ENCODE measurements at places on chromosomes 2 and 18.
A peak's percentile ranks its signal among the peaks of the same experiment; 100 is the strongest.

DNA sequence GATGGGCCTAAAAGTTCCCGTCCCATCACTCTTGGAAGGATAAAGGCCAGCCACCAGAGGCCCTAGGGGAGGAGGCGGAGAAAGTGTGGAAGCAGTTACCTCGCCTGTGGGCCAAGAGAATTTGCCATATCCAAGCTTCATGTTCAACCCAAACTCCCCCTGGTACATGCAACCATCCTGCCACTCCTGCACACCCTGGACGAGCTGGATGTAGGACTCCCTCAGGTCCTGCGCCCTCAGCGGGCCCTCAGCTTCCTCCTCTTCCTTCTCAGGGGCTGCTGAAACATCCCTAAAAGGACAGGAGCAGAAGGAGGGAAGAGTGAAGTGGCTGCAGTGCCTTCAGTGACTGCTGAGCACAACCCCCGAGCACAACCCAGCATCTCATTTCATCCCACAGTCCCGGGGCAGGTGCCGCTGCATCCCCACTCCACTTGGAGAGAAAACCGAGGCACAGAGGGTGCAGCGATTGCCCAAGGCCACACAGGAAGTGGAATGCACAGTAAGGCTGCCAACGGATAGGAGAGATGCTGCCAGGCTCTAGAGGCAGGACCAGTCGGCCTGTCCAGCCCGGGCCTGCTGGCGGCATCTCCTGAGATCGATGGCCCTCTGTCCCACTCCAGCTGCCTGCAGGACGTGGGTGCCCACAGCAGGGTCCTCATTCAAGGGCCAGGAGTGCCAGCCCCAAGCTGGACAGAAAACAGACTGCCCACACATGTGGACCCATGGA is 2.9 kb downstream of the ANKMY1 start:
- peaks cover 43% of the 10 kb centered on the region for H3K4me1 ChIP-seq
- H3K4me3 ChIP-seq, result no peak overlapping the region
- no peak overlapping the region for H3K27ac ChIP-seq
- DNase-seq, result no peak
- no peaks in the 10 kb centered on the region for H3K27me3 ChIP-seq

GRCh38 chr18:13574761-13575160 is 151.6 kb downstream of the FAM210A start:
- no peaks in the 10 kb centered on the region for H3K27me3 ChIP-seq
- no peak overlapping the region for H3K4me3 ChIP-seq
- no peak overlapping the region for H3K27ac ChIP-seq
- H3K36me3 ChIP-seq, result no peaks in the 10 kb centered on the region
- no peak for DNase-seq
- H3K4me1 ChIP-seq, result no peaks in the 10 kb centered on the region

GRCh38 chr2:23901966-23902846 is 24.7 kb downstream of the ATAD2B start:
- H3K27ac ChIP-seq, result no peak overlapping the region
- no peaks in the 10 kb centered on the region for H3K36me3 ChIP-seq
- H3K4me1 ChIP-seq, result peaks cover 27% of the 10 kb centered on the region
- DNase-seq, result no peak

- H3K36me3 ChIP-seq, result no peaks in the 10 kb centered on the region
- no peak overlapping the region for H3K4me3 ChIP-seq
- no peaks in the 10 kb centered on the region for H3K27me3 ChIP-seq
- no peaks in the 10 kb centered on the region for H3K4me1 ChIP-seq
- no peak overlapping the region for H3K27ac ChIP-seq
- DNase-seq, result peak; percentile 36
These were observed 784.8 kb upstream of the CDH2 start for GRCh38 chr18:28961669-28962228.

DNA sequence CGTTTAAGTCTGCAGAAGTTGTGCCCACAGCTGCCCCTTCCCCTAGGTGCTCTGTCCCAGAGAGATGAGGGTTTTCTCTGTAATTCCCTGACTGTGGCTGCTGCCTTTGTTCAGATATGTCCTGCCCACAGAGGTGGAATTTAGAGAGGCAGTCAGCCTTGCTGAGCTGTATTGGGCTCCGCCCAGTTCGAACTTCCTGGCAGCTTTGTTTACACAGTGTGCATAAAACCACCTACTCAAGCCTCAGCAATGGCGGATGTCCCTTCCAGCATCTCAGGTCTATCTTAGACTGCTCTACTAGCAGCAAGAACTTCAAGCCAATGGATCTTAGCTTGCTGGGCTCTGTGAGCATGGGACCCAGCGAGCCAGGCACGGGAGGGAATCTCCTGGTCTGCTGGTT is 48.1 kb downstream of the LHCGR start:
- H3K36me3 ChIP-seq, result no peaks in the 10 kb centered on the region
- no peak overlapping the region for H3K4me3 ChIP-seq
- no peak overlapping the region for H3K27ac ChIP-seq
- peak; percentile 14 for DNase-seq
- peaks cover 4% of the 10 kb centered on the region for H3K27me3 ChIP-seq

DNA sequence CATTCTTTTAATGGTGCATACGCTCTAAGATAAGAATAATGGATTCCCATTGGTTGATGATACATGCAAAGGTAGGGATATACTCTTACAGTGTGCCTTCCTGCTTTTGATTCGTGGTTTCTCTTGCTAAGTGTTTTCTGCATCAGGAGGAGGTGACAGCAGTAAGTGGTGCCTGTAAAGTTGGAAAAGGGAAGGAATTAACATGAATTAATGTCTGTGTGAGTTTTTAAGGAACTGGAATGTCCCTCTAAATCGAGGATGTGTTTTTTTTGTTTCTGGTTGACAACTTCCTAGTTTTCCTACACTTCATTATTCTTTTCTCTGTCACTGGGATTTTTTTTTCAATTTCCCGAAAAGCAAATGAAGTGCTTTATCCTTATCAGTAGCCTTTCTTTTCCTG is 54.4 kb downstream of the CRIM1 start:
- no peak overlapping the region for H3K4me3 ChIP-seq
- H3K27ac ChIP-seq, result no peak overlapping the region
- H3K4me1 ChIP-seq, result peaks cover 39% of the 10 kb centered on the region
- no peaks in the 10 kb centered on the region for H3K27me3 ChIP-seq

DNA sequence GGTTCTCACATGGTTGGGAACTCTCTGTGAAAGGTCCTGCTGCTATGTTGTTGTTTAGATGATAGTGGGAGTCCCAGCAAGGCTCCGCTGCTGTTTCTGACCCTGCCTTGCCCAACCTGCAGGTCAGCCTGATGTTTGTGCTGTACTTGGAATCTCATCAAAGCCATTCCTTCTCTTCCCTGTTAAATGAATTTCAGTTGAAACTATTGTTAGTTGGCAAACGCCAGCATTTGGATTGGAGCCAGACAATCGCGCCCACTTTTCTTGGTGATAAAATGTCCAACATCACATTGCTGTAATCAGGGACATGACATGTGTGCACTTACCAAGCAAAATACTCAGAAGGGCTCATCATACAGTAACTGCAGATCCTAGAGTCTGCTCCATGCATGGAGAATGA is 12.8 kb upstream of the TWSG1 start:
- H3K4me3 ChIP-seq, result no peak overlapping the region
- H3K27ac ChIP-seq, result no peak overlapping the region
- H3K4me1 ChIP-seq, result 0 out of 2 replicates have a peak, but pooled peaks cover 10% of the 10 kb centered on the region
- no peaks in the 10 kb centered on the region for H3K27me3 ChIP-seq
- no peaks in the 10 kb centered on the region for H3K36me3 ChIP-seq

DNA sequence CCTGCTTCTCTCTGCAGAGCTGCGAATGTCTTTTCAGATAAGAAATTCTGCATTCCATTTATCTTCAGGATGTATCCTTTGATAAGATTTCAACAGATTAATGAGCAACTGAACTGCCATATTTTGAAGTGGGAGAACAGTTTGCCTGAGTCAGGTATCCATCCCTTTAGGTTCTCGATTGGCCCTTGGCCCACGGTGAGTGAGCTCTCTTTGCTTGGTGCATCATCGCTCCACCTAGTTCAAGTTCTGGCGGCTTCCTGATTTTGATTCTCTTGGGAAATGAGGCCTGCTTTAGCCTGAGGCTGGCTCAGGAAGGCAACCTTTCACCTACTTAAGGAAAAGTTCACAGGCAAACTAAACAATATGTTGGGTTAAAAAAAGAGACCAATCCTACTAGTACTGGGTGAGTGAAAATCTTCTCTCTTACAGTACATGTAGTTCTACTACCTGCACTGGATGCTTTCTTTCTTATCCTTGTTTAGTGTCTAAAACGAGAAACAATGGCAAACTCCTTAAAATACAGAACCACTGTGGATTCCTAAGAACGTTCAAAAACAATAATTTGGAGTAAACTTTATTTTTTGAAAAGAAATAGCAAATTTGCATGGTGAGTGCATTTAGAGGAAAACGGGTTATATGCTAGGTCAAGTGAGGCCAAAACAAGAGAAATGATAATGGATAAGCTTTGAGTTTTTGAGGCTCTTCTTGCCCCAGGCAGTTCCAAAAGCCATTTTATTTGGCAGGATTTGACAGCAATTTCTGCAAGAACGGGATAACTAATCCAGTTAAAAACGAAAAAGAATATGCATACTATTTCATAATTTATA is 837 bp upstream of the ACSL3 start:
- H3K4me1 ChIP-seq, result peaks cover 27% of the 10 kb centered on the region
- H3K27ac ChIP-seq, result peak overlapping the region; percentile 81
- no peaks in the 10 kb centered on the region for H3K27me3 ChIP-seq
- peak overlapping the region; percentile 85 for H3K4me3 ChIP-seq

GRCh38 chr2:12819721-12820120 is 103.0 kb downstream of the TRIB2 start:
- no peaks in the 10 kb centered on the region for H3K36me3 ChIP-seq
- H3K4me1 ChIP-seq, result no peaks in the 10 kb centered on the region
- no peaks in the 10 kb centered on the region for H3K27me3 ChIP-seq
- H3K27ac ChIP-seq, result no peak overlapping the region

- H3K36me3 ChIP-seq, result peaks cover 12% of the 10 kb centered on the region
- H3K4me1 ChIP-seq, result peaks cover 78% of the 10 kb centered on the region
- H3K27ac ChIP-seq, result no peak overlapping the region
These were observed 17.5 kb downstream of the TGOLN2 start for GRCh38 chr2:85310330-85310729.

- no peak overlapping the region for H3K4me3 ChIP-seq
- no peaks in the 10 kb centered on the region for H3K27me3 ChIP-seq
- H3K36me3 ChIP-seq, result peaks cover 6% of the 10 kb centered on the region
- H3K4me1 ChIP-seq, result peaks cover 62% of the 10 kb centered on the region
- no peak for DNase-seq
These were observed 64.5 kb downstream of the UXS1 start for GRCh38 chr2:106129592-106129991.

DNA sequence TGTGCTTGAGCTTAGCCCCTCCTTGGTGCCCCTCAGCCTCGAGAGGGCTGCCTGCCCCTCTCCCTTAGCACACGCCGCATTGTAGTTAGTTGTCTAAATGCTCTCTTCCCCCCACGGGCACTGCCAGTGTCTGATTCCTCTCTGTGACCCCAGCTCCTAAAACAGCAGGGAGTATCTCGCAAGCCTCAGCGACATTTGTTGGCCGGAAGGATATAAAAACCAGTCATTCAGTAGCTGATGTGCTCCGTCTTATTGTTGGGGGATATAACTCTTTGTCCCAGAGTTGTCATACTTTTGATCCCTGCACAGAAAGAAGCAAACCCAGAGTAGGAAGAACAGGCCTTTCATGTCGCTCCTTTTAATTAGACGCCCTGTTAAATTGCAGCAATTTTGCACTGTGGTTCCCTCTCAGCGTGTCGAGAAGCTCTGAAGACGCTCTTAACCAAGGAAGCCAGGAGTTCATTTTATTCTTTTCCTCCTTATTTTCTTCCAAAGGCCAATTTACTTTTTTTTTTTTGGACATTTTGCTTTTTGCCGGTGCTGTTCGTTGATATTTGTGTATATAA is 201.8 kb downstream of the KLHL29 start:
- no peak for DNase-seq
- H3K4me1 ChIP-seq, result no peaks in the 10 kb centered on the region
- H3K27me3 ChIP-seq, result peaks cover 4% of the 10 kb centered on the region
- no peak overlapping the region for H3K27ac ChIP-seq
- no peaks in the 10 kb centered on the region for H3K36me3 ChIP-seq
- no peak overlapping the region for H3K4me3 ChIP-seq

DNA sequence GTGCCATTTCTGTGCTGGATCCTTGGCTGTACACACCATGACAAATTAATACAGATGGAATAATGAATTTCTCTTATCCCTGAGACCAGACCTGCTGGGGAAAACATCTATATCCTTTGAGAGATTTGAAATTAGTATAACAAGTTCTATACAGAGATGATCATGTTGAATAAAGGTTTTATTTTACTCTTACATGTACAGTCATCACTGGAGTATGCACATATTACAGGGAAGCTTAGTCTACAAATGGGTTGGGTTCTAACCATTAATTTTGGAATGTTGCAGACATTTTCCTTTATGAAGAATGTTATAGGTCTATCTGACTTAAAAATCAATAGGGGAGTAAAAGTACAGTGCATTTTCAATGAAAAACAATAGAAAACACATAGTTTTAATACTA is 29.9 kb upstream of the MMADHC start:
- no peak for DNase-seq
- H3K27ac ChIP-seq, result no peak overlapping the region
- no peaks in the 10 kb centered on the region for H3K27me3 ChIP-seq
- no peak overlapping the region for H3K4me3 ChIP-seq
- no peaks in the 10 kb centered on the region for H3K36me3 ChIP-seq

- H3K4me3 ChIP-seq, result no peak overlapping the region
- no peaks in the 10 kb centered on the region for H3K36me3 ChIP-seq
- no peak overlapping the region for H3K27ac ChIP-seq
- no peak for DNase-seq
- H3K4me1 ChIP-seq, result no peaks in the 10 kb centered on the region
These were observed 28.2 kb downstream of the ACMSD start for GRCh38 chr2:134866498-134867099.

- no peaks in the 10 kb centered on the region for H3K4me1 ChIP-seq
- no peaks in the 10 kb centered on the region for H3K36me3 ChIP-seq
- peaks cover 6% of the 10 kb centered on the region for H3K27me3 ChIP-seq
- H3K27ac ChIP-seq, result no peak overlapping the region
- H3K4me3 ChIP-seq, result no peak overlapping the region
- no peak for DNase-seq
These were observed 100.4 kb downstream of the ACOXL start for GRCh38 chr2:110832740-110833139.

DNA sequence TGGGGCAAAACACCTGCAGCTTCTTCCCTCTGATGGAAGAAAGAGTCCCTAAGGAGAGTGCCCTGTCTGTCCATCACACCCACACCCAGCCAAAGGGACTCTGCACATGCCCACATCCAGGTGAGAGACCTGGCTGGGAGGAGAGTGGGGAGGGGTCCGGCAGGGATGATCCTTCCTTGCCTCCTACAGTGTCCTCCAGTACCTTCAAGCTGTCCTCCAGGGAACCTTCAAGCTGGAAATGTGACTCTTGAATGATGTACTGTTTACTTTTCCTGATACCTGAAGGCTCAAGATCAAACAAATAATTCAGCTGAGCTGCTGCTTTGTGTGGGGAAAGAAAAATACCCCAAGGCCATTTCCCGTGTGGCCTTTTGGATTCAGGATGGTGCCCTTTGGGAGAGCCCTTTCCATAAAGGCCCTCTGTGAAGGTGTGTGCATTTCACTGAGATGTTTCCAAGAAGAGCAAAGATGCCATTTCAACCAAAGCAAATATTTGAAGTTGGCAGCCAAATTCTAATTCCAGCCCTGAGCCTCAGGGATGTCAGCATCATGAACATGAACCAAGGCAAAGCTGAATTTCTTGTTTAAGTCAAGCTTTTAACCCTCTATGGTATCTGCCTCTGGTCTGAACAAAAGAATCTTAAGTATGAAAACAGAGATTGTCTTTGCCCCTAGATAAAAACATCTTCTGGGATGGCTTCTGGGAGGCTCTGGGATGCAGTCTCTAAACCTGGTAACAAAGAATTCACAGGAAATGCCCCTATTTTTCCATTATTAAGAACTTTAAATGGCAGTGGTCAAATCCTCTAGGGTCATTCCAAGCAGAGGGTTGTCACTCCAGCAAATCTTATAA is 11.1 kb downstream of the EVA1A start:
- no peaks in the 10 kb centered on the region for H3K27me3 ChIP-seq
- H3K4me3 ChIP-seq, result no peak overlapping the region
- H3K4me1 ChIP-seq, result peaks cover 97% of the 10 kb centered on the region
- peaks cover 29% of the 10 kb centered on the region for H3K36me3 ChIP-seq
